ENCODE measurements at places on chromosomes 2 and 18.
A peak's percentile ranks its signal among the peaks of the same experiment; 100 is the strongest.

DNA sequence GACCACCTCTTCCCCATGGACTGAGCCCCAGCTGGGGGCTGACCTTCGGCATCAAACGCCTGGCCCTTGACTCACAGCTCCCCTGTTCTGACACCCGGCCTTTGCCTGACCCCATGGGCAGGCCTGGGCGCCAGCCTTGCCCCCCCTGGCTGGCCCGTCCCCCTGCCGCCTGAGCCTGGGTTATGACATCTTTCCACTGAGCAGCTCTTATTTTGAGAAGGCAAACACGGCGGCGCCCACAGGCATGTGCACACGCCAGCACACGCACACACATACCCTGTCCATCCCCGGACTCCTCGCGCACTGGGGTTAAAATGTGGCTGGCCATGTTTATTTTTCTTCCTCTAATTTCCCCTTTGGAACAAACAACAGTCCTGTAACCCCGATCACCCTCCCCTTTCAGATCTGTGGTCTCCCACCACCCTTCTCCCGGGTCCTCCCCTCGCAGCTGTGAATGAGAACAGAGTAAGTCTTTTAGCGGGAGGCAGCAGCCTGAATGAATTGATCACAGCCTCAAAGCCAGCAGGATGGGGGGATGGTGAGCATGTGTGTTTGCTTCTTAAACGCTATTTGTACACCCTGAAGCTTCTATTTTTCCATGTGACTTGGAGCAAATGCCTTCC, 11.8 kb upstream of the ATOH8 start:
- peak; percentile 79 for DNase-seq

GRCh38 chr2:217709478-217710210, 293.2 kb downstream of the TNS1 start:
- DNase-seq, result no peak

GRCh38 chr2:165436559-165436958, 32.9 kb upstream of the CSRNP3 start:
- DNase-seq, result no peak

GRCh38 chr18:64165906-64166305, 17.0 kb upstream of the LINC00305 start:
- no peak for DNase-seq

GRCh38 chr2:226139759-226140158, 659.9 kb downstream of the IRS1 start:
- no peak for DNase-seq

GRCh38 chr2:20294231-20294630, 56.4 kb downstream of the PUM2 start:
- no peak for DNase-seq

DNA sequence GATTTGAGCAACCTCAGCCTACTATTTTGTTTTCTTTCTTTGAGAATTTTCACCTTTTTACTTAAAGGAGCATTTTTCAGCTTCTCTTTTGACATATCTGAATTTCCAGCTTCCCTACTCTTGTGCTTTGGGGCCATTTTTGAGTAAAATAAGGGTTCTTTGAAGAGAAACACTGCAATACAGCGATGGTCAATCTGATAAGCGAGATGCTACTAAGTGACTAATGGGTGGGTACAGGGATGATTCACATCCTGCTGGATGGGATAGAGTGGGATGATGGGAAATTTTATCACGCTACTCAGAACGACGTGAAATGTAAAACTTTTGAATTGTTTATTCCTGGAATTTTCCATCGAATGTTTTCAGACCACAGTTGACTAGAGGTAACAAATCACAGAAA, 211.5 kb downstream of the TMEM247 start:
- no peak for DNase-seq

- DNase-seq, result no peak
Measured at GRCh38 chr2:236871500-236872001, 214.1 kb upstream of the COPS8 start.

GRCh38 chr2:51960841-51961335, 929.0 kb upstream of the NRXN1 start:
- DNase-seq, result no peak

- no peak for DNase-seq
Measured at GRCh38 chr2:197969391-197969893, 165.0 kb downstream of the PLCL1 start.

- DNase-seq, result no peak
Measured at GRCh38 chr2:25928668-25929067, 50.4 kb upstream of the ASXL2 start.

DNA sequence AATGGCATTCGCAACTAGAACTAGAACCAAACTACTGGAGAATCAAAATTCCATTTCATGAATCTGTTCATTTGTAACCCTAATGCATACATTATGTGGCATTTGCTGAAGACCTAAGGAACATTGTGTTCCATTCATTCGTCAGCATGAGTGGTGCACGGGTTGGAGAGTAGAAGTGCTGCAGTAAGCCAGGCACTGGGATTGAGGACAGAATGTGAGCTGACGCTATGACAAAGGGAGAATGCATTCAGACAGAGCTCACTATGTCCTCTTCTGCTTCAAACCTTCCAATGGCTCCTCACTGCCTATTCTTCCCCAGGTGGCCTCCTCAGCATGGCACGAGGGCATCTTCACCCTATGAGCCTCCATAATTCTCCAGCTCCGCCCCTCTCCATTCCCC, 6.3 kb upstream of the MYOM1 start:
- DNase-seq, result no peak

- DNase-seq, result no peak
Measured at GRCh38 chr18:39449566-39449965, 1884.0 kb upstream of the CELF4 start.

DNA sequence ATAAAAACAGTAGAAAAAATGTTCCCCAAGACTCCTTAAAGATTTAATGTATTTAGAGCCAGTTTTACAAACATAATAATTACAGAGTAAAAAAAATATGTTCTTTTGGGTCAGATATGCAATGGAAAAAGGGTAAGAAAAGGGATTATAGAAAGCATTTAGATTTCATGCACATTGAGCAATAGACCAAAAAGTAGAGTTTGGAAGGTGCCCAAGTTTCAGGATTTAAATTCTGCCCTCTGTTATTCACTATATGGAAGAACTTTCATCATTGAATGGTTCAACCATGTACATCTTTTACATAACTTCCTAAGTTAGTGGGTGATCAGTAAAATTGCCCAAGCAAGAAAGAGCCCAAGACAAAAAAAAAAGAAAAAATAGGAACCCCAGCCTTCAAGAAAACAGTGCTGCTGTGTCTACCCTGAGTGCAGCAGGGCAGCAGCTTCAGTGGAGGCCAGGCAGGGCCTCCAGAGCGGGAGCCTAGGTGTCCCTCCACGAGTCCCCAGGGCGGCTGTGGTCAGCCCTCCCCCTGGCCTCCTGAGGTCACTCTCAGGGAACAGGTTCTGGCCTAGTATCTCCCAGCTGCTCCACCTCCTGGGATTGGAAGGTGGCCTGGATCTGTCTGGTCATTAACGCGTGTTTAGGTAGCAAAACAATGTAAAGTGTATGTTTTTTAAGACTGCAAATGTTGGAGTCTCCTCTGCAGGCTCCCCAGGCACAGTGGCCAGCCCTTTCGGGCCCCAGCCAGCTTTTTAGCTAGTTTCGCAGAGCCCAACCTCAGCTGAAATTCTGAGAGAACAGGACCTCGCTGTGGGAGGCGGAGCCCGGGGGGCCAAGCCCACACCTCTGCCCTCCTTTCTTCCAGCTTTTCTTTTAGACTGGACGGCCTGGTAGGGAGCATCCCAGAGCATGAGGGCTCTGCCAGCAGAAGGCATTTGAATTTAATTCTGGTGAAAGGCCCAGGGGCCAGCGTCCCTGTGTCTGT, 77.3 kb downstream of the TEX51 start:
- no peak for DNase-seq

- DNase-seq, result no peak
Measured at GRCh38 chr18:74420926-74421325, 36.2 kb downstream of the DIPK1C start.

- DNase-seq, result no peak
Measured at GRCh38 chr2:22134421-22134820, 1010.7 kb downstream of the TDRD15 start.

DNA sequence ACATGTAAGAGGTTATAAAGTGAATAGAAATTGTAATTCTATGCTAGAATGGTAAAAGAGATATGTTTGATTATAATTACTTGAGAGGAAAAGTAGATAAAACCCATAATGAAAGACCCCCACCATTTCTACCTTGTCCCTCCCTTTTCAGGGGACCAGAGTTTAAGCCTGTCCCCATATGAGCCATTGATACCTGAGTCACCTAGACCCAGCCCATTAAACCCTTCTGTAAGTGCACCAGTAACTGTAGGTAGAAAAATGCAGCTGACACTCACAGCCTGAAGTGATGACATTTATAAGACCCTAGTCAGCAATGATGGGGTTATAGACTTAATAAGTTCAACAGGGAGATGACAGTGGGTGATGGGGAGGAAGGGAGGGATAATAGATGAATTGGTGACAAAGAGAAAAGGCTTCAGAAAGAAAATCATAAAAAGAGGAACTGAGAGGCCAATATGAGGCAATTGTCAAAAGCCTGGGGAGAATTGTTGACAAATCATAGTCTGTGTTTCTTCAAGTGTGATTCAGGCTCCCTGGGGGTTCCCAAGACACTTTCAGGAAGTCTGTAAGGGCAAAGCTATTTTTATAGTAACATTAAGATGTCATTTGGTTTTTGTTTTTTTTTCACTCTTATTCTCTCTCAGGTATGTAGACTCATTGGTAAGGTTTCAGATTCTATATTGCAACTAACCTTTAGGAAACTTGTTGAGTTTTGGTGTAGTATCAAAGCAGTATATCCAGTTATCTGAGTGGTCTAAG, 544.2 kb downstream of the SATB2 start:
- no peak for DNase-seq

DNA sequence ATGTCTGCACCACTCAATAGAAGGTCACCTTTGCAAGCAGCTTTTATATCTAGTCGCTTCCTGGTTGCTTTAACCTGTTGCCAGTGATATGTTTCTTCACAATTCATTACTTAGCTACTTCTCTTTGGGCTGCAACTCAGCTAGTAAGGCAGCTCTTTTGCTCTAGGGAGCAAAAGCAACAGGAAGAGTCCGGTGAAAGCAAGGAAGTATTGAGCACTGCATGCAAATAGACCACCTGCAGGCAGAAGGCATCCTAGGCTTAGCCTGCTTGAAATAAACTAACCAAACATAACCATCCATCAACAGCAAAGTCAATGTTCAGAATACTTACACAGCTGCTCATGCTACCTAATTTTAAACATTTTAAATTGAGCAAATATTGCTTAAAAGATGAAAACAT, 529.2 kb upstream of the LINC00305 start:
- no peak for DNase-seq

DNA sequence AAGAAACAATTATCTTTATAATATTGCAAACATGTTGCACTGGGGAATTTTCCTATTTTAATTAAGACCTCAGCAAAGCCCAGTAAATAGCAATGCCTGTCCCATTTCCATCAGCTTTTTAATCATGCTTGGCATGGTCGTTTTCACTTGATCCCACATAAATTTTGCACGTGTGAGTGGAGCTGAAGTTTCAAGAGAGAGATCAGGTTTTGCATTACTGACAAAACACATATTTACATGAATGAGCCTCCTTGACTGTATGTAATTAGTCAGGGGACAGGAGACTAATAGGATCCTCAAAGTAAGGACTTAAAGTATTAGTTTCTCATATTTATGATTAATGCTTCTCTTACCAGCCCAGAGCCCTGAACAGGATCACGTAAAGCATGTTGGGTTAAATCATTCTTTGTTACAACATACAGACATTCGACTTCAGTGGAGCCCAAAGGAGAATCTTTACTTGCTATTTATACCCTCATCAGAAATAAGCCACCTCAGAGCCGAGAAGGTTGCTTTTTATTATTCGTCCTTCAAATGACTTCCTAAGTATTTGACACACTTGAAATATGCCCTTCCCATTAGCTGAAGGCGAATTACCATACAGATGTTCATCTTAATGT, 711.3 kb downstream of the GALR1 start:
- DNase-seq, result no peak

DNA sequence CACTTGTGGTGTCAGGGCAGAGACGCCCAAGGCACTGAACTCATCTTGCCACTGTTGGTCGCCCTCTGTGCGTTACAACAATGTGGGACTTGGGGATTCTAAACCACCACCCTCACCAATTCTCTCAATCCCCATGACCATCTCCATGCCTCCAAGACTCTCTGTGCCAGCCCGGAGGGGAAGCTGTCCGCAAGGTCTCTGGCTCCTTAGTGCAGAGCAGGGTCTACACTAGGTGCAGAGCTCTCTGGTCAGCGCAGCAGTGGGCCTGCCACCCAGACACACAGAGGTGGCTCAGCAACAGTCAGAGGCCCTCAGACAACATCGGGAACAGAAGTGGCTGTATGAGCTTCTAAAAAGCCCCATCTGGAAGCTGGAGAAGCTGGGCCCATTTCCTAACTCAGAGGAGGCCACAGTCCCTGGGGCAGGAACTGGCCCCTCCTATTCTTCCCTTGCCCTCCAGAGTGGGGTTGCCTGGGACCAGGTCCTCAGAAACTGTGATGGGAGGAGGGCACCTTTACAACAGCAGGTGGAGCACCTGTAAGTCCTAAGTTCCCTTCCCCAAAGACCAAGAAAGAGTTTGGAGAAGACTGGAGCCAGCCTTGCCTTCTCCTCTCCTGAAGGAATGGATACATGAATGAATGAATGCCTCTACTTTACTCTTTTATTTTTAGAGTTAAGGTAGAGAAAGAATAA, 37.7 kb downstream of the SERTAD2 start:
- DNase-seq, result no peak

DNA sequence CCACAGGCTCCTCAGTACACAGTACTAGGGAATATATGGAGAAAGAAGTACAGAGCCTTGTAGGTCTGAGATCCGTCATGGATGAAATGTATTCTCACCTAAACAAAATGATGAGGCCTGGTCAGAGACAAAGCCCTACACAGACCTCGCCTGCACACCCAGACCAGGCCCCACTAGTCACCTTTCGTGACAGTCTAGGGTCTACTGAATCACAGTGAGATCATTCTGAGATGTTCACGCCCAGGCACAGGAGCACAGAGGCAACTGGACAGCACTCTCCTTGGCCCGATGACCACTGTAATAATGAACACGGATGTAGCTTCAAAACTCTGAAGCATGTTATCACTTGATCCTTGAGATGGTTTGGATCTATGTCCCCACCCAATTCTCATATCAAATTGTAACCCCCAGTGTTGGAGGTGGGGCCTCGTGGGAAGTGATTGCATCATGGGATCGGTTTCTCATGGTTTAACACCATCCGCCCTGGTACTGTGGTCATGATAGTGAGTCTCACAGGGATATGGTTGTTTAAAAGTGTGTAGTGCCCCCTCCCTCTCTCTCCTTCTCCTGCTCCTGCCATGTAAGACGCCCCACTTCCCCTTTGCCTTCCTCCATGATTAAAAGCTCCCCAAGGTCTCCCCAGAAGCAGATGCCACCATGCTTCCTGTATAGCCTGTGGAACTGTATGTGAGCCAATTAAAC, 15.1 kb downstream of the DOCK10 start:
- DNase-seq, result no peak
